ENCODE measurements at places on chromosomes 2 and 18.

DNA sequence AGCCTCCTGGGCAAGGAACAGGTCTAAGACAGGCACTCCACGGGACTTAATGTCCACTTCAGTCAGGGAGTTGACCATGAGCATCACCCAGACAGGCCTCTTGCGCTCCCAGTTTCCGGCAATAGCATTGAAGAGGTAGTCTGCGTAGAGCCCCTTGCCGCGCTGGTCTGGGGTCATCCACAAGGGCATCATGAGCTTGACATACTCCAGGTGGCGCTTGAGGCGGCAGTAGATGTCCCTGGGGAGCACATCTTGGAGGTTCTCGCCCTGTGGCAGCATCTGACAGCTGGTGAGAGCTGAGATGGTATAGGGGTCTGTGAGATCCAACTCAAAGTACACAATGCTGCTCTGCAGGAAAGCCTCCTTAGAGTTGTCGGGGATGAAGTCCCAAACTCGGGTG is 10.6 kb downstream of the TRABD2A start:
- DNase-seq, result no peak

DNA sequence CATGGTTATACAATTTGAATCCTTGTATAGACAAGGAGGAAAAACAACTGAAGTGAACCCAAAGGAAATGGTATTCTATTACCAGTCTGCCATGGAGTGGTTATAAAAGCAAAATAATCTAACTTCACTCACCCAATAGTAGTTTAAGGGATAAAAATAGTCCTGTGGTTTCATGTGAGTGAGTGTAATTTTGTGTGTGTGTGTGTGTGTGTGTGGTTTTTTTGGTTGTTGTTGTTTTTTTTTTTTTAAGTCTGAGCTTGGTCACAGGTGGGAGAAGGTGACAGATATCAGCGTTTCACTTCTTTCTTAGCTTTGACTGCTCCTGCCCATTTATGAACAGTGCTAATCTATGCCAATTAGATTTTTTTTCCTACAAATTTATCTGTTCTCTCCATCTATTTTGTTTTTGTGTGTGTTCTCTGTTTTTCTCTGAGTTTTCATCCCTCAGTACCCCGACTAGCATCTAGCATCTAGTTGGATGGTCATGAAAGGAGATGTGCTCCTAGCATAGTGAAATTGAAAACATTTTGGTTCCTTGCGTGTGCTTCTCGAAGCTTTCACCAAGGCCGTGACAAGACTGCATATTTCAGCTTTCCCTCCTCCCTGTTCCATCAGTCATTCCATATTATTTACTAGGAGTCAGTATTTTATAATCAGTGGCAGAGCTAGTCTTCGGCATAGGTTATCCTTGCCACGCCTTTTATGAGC is 200.1 kb upstream of the DTNA start:
- DNase-seq, result no peak

DNA sequence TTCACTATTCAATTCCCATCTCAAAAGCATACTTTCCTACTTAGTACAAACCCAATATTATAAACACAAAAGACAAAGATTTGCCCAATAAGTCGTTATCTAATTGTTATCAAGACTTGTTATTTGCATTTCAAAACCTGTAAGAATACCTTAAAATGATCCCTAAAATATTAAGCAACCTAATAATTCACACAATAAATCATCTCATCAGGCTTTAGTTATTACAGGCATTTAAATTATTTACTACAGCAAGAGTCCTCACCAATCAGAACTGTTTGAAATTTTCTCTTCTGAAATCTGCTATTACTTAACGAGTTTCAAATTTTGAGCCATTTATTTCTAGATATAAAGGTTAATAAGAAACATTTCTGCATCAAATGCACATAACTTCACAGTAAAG is 1.6 kb downstream of the CCDC88A start:
- no peak for DNase-seq

- DNase-seq, result no peak
Observed at GRCh38 chr2:40101131-40101575, 322.1 kb upstream of the THUMPD2 start.

- DNase-seq, result no peak
Observed at GRCh38 chr2:69559442-69560146, 83.9 kb downstream of the AAK1 start.

DNA sequence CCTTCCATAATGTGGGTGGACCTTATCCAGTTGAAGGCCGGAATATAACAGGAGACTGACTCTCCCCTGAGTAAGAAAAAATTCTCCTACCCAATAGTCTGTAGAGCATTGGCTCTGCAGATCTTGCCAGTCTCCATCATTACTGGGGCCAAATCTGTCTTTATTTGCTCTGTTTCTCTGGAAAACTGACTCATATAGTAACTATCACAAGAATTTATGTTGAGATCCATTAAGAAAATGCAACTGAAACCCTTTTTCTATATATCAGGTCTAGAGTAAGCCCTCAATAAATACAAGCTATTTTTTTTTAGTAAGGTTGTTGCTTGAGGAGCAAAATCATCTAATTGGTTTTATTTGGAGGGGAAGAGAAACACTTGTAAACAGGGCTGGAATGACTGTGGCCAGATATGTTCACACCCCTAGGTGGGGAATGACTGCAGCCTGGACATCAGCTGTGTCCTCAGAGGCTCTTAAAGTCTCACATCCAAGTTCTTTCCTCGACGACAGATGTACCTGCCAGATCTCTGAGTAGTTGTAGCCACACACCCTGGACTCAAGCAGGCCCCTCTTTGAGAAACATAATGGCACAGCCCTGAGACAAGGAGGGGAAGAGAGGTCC is 339.7 kb downstream of the TNS1 start:
- DNase-seq, result no peak

GRCh38 chr2:108404784-108405397 is 27.1 kb downstream of the SULT1C4 start:
- DNase-seq, result no peak

- no peak for DNase-seq
Observed at GRCh38 chr2:53275743-53276142, 491.9 kb upstream of the CHAC2 start.

- peak; percentile 9 for DNase-seq
Observed at GRCh38 chr18:79856119-79857007, 58.6 kb downstream of the KCNG2 start.

GRCh38 chr2:120866071-120866470 is 130.4 kb downstream of the GLI2 start:
- DNase-seq, result no peak

GRCh38 chr2:237731663-237732062 is 66.9 kb upstream of the RBM44 start:
- DNase-seq, result no peak

DNA sequence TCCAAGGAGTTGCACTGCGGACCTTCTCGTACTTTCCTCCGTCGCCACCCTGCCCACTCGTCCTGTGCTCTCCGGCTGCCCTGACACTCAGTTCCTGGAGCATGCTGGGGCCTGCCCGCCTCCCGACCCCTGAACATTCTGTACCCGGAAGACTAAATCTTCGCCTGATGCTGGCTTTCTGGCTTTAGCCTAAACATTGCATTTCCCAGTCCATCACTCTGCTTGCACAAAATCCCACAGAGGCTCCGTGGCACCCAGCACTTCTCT is 550 bp upstream of the SFXN5 start:
- DNase-seq, result no peak

- DNase-seq, result no peak
Observed at GRCh38 chr2:135279209-135279608, 227.1 kb downstream of the RAB3GAP1 start.

DNA sequence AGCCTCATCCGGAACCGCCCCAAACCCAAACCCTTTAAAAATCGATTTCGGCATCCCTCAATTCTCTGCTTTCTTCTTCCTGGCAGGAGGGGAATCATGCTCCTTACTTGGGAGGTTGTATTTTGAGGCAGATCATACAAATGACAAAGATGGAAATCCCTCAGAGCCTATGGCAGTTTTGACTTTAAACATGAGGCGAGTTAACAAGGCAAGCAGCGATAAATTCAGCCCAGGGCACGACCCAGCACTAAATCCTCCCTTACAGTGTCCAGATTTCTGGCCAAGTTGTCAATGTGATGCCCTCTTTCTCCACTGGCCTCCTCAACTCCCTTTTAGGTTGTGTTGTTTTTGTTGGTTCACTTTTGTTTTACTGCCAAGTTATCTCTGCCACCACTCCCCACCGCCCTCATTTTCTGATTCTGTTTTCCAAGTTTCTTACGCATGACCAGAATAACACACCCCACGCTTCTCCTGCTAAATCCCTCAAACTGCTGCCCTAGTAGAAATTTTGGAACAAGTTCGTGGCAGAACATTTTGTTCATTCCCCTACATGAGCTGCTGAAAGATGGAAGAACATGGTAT is 68.3 kb downstream of the CTAGE1 start:
- no peak for DNase-seq

GRCh38 chr2:73292906-73293533 is 328 bp downstream of the EGR4 start:
- no peak for DNase-seq

- DNase-seq, result no peak
Observed at GRCh38 chr2:73952499-73953446, 26.1 kb downstream of the DGUOK start.

DNA sequence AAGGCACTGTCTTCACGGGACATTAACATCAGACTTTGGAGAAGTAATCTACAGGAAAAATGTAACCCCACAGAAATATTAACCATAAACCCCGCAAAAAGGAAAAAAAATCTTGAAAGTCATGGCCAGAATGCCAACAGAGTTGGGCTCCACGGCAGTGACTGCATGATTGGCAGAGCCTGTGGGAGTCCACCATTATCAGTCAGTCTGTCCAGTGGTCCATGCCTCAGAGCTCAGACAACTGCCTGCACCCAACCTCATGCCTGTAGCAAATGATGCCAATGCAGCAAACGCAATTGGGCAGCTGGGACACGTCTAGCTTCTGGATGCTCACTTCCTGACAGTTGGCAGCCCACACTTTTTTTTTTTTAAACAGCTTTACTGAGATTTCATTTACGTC is 5.1 kb upstream of the PPIG start:
- DNase-seq, result no peak

DNA sequence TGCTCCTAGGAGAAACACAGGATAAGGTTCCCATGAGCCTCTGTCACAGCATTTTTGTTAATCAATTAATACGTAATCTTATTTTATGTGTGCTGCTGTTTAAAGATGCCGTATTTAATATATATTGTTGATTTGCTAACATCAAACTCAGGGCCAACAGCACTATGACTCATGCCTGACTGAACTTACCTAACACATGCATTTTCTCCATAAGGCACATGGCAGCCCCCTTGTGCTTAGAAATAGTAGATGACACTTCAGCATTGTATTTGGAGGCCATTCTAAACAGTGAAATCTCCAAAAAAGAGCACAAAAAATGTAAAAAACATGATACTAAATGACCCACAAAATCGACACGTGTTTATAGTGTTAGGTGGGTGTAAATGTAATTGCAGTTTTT is 314.8 kb downstream of the MYCN start:
- no peak for DNase-seq

DNA sequence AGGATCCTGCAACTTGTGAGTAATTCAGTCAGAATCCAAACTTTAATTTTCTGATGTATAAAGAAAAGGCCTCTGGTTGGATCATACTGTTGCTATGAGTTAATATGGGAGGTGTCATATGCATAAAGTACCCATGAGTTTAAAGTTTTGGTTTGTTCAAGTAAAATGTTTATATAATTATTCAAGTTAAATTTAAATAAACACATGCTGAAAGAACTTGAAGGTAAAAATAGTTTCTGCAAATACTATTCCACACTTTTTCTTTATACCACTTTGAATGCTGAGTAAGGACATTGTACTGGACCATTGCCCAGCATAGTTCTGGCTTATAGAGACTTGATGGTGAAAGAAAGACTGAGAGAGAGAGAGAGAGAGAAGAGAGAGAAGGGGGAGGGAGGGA is 30.7 kb downstream of the PKP4 start:
- no peak for DNase-seq

- no peak for DNase-seq
Observed at GRCh38 chr2:72527424-72527823, 298.4 kb downstream of the EXOC6B start.

- no peak for DNase-seq
Observed at GRCh38 chr2:64601785-64602391, 51.8 kb downstream of the SERTAD2 start.

DNA sequence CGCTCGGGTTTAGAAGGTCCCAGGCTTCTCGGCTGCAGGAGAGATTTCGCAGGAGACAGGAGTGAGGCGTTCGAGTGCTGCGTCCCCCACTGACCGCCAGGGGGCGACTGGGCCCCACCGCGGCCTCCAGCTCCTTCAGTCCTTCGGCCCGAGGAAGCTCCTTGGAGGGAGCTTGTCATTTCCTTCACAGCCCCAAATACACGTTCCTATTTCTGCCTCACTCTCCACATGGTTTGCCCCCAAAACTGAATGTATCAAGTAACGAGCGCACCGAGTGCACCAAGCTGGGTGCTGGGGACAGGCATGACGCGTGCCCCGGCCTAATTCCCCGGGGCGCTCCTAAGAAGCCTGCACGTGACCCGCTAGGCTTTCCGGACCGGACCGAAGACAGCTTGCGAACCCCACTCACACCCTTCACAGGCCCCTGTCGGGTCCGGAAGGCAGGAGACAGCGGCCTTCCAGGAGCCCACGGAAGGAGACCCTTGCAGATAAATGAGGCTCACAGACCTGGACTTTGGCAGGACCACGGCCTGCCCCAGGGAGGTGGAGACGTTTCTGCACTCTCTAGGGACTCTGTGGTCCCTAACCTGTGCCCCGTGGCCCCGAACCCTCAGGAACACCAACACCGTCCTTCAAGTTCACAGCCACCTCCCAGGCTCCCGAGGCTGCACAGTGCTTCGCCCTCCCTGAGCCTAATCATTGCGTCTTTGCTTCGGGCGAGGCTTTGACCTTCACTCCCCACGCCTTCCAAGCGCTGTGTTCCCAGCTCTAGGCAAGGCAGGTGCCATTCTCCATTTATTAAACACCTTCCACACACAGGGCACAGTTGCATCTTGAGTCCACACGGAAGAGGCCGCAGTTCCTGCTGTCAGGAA is 13.0 kb upstream of the FAHD2A start:
- DNase-seq, result peak; percentile 73

DNA sequence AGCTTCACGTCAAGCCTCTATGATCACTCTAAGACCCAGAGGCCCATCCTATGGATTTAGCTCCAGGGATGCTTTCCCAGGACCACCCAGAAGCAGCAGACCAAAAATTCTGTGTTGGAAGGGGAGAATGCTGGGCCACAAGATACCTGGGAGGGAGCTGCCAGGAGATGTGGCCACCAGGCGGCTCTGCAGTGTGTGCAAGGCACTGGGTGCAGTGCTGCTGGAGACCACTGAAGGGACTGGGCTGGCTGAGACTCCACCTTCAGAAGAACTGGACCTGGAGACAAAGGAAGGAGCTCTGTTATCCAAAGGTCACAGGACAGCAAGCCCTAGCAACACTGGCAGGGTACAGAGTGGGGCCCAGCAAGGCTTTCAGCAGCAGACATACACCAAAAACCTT is 34.0 kb downstream of the KANSL3 start:
- no peak for DNase-seq

- no peak for DNase-seq
Observed at GRCh38 chr18:35029770-35030169, 11.4 kb upstream of the MAPRE2 start.

GRCh38 chr18:75214766-75215510 is 4.3 kb downstream of the TSHZ1 start:
- DNase-seq, result no peak
